SW 1271 (cell line): ENCODE measurements at places on chromosomes 1 and 21.

GRCh38 chr1:54499097-54499359, 49.0 kb upstream of the ACOT11 start:
- DNase-seq, result no peak

GRCh38 chr1:169148472-169149252, 42.2 kb downstream of the ATP1B1 start:
- DNase-seq, result no peak

GRCh38 chr1:185694081-185694480, 40.1 kb upstream of the HMCN1 start:
- DNase-seq, result no peak

DNA sequence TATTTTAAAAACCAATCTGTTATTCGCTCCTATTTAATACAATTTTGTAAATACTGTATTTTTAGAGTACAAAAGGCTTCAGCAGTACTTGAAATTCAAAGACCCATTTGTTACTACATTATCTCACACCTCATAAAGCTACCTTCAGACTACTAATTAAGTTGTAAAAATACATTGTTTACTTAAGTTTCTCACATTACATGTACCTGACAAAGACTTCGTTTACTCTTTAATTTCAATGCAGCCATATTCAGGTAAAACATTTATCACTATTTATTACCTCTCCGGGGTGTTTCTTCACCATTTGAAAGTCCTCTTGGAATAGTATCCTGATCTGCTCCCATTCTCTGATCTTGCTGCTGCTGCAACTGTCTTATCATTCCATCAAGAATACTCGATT, 55.2 kb downstream of the BRWD1 start:
- DNase-seq, result no peak

- DNase-seq, result no peak
Observed at GRCh38 chr1:27394925-27395324, 2.5 kb downstream of the GPR3 start.
